Stimulated activated CD4-positive, alpha-beta T cell treated with anti-CD3 and anti-CD28 coated beads, Interleukin-12 subunit alpha, Interleukin-12 subunit beta, amount 100 ng/mL, for 48 hours (primary cell): ENCODE measurements at places on chromosomes 7 and 10.

GRCh38 chr10:110399106-110399964 lies 94.6 kb upstream of the SMNDC1 start:
- DNase-seq: no peak

DNA sequence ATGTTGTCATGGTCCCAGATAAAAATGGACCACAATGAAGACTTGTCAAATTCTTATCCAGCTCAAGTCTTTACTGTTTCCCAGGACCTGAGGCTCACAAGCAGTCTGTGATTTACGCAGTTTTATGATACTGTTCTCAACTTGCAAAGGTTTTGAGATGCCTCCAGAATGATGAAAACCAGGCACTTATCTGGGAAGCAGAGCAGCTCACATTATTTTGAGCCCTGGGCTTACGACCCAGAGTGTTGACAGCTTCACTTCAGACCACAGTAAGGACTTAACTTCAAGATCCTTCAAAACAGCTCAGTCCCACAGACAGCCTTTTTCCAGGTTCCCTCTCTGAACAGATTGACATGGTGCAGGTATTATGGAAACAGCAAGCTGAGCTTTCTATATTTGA lies 236.1 kb downstream of the RNLS start:
- DNase-seq: no peak

DNA sequence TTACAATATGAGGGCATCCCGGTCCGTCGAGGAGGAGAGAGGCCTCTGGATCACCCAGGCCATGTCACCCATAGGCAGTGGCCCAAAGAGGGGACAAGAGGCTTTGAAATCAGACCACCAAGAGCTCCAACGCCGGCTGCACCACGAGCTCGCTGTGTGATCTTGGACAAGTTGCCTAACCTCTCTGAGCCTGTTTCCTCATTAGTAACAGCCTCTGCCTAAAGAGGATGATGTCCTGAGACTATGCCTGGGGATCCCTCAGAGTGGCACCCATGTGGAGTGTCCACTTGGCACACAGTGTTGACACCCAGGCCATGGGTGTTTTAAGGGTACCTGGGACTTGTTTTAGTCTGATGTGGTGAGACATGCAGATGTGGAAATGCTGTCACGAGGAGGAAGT lies 50.8 kb downstream of the MICALL2 start:
- no peak for DNase-seq

DNA sequence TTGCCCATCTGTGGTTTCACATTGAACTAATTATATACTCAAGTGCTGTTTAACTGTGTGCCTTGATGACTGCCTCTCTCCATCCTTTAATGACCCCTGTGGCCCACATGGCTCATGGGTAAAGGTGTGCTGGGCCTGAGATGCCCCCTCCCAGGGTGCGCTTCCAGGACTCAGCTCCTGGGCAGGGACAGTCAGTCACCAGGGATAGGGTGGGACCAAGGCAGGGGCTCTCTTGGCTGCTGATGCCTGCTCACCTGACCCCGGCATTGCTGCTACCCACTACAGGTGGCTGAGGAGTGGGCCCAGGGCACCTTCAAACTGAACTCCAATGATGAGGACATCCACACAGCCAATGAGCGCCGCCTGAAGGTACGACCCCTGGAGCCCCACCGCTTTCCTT lies 6.5 kb downstream of the ASL start:
- no peak for DNase-seq
